ENCODE measurements at places on chromosomes 6 and 20.

DNA sequence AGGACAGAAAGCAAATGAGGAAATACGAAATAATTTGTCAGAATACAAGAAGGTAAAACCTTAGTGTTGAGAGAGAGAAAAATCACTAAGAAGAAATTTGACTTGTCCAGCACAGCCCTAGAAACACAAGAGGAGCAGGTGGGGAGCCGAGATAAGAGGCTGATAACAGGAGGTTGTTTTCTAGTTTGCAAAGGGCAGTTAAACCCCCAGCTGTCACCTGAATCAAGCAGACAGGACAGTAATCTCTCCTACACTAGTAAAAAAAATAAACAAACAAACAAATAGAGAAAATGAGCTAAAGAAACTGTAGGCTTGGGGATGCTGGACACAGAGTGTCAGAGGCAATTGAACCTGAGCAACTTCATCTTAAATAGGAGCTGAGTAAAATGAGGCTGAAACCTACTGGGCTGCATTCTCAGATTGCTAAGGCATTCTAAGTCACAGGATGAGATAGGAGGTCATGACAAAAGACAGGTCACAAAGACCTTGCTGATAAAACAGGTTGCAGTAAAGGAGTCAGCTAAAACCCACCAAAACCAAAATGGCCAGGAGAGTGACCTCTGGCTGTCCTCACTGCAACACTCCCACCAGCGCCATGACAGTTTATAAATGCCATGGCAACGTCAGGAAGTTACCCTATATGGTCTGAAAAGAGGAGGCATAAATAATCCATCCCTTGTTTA is 40.4 kb downstream of the FAM184A start:
- no peak for DNase-seq

DNA sequence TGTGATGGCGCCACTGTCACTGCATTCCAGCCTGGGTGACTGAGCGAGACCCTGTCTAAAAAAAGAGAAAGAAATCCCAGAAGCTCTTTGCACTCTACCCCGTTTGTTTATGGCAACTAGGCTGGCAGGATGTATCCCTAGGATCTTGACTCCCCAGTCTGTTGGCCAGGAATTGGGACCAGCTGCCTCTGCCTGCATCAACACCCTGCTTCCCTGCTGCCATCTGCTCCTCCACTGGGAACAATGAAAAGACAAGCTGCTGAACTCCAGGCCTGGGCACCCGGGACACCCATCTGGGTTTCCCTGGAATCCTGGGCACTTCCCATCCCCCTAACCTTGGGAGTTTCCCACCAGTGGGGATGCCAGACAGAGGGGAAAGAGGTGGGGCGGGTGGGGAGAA is 64.9 kb downstream of the CPNE5 start:
- no peak for DNase-seq

- DNase-seq = no peak
These were observed 14.5 kb upstream of the PI16 start for GRCh38 chr6:36940027-36940426.

GRCh38 chr6:139927236-139927635 is 552.8 kb upstream of the CITED2 start:
- no peak for DNase-seq

DNA sequence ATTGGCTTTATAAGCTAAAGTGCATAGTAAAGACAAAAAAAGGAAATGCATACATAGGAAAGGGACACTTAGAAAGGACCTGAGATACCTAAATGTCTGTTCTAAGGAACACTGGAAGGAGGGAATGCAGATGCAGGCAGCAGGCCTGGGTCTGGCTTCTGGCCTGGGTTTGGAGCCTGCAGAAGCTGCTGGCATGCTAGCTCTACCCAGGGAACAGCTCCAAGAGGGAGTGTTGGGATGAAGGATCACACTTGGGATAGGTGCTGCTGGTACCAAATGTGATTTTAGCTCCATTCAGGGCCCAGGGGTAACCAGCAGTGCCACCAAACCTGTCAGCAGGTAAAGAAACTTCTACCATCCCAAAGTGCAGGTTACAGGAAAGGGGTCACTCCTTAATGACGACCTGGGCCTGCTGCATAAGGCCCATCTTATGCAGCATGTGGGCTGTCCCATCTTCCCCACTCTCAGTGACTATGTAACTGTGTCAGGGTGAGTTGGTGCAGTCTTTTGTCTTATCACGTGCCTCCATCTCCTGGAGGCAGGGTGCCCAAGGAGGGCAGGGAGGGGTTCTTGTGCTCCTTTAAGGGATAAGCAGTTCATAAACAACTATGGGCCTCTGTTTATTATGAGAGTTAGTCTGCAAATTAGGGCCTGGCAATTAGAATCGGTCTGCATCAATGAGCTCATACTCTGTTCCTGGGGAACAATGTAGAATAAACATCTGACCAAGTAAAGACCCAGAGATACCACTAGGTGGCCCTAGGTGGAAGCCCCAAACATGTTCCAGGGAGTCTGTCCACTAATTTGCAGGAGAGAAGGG is 26.9 kb downstream of the DDX27 start:
- no peak for DNase-seq

- no peak for DNase-seq
These were observed 90.6 kb downstream of the PAX1 start for GRCh38 chr20:21796059-21796458.

DNA sequence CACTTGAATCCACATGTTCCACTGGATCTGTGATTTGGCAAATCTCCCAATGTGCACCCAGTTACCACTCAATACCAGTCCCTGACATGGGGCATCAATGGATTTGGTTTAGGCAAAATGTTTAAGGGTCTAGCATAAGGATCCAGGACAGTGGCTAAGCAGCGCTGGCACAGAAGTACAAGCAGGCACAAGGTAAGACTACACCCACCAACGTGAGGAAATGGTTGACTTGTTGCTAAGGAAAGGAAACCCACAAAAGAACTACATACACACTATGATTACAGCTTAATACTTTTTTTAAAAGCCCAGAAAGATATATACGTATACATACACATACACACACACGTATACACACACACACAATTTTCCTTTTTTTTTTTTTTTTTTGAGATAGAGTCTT is 79.0 kb downstream of the DNAAF9 start:
- no peak for DNase-seq

- DNase-seq = no peak
These were observed 11.8 kb downstream of the NINL start for GRCh38 chr20:25573288-25574251.

DNA sequence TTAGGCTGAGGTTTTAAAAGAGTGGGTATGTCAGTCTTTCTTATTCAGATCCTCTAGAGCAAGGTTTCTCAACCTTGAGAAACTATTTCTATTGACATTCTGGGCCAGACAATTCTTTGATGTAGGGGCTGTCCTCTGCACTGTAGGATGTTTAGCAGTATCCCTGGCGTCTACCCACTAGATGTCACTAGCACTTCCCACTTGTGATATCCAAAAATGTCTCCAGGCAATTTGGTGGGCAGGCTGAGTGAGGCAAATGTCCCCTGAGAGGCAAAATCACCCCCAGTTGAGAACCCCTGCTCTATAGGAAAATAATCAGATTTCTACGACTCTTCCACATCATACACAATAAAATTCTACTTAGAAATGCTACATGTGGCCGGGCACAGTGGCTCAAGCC is 7.7 kb upstream of the ZKSCAN8 start:
- DNase-seq = peak; percentile 10

DNA sequence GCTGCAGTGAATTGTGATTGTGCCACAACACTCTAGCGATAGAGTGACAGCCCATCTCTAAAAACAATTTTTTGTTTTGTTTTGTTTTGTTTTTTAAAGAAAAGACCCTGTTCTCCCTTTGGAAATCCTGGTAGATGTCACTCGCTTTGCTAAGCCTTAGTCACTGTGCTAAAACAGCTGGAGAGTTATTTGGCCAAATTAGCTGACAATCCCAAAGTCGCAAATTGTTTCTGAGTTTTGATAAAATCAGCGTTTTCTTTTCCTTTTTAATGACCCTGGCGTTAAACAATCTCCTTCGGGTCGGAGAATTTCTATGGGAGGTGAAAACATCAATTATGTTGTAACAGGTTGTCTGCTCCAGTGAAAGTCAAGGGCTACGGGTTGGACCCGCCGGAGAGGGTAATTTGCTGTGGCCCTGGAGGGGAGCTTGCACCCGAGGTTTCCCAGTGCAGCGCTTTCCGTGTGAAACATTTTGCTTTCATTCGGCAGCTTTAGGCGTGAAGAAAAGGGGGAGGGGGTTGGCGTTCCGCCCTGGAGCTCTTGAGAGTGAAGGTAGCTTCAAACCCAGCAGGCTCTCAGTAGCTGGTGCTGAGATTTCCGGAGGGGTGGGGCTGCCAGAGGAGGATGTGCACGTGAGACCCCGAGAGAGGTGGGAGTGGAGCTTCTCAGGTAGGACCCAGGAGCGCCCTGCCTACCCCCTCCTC is 296.6 kb downstream of the PHACTR1 start:
- DNase-seq = no peak

- DNase-seq = no peak
These were observed 1.0 kb upstream of the HELZ2 start for GRCh38 chr20:63574829-63575743.

- DNase-seq = no peak
These were observed 1.4 kb upstream of the KHDC1 start for GRCh38 chr6:73264446-73264845.

DNA sequence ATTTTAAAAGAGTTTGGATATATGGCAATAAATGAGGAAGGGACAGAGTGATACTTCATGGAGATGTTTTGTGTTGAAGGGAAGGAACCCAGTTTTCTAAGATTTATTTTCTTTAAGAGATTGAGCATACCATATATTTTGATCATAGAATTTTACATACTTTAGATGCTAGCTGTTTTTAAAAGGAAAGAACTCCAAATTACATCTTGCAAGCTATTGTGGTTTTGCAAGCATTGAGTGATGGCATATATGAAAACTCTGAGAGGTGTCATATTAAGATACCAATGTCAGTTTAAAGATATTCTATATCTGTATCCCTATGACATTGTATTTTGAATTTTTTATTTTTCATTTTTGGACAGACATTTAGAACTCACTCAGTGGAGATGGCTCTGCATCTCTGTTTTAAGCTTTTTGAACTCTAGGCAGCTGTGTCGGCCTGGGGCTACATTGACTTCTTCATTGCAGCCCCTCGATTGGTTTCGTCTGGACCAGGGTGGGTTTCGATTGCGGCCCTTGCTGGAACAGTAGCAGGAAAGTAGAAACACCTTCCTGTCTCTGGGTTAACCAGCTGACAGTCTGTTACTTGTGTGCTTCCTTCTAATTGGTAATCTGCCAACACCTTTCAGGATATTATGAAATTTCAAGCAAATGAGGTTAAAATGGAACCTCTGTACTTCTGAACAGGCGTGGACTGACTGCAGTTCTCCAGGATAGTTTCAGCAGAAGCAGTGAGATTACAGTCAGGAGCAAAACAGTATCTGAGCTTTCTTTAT is 14.0 kb downstream of the IGF2R start:
- no peak for DNase-seq

- DNase-seq = no peak
These were observed 135.1 kb upstream of the CNR1 start for GRCh38 chr6:88301256-88301655.

DNA sequence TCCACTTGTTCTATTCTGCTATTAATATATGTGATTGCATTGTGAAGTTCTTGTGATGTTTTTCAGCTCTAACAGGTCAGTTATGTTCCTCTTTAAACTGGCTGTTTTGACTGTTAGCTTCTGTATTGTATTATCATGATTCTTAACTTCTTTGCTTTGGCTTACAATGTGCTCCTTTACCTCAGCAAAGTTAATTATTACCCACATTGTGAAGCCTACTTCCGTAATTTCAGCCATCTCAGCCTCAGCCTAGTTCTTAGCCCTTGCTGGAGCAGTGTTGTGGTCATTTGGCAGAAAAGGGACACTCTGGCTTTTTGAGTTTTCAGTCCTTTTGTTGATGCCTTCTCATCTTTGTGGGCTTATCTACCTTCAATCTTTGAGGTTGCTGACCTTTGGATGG is 440.2 kb downstream of the TBC1D32 start:
- DNase-seq = no peak

GRCh38 chr6:15817100-15817499 is 154.3 kb upstream of the DTNBP1 start:
- DNase-seq = no peak

GRCh38 chr20:59015812-59016711 is 3.2 kb upstream of the TUBB1 start:
- DNase-seq = no peak

GRCh38 chr6:68400396-68400795 is 234.7 kb upstream of the ADGRB3 start:
- DNase-seq = no peak

DNA sequence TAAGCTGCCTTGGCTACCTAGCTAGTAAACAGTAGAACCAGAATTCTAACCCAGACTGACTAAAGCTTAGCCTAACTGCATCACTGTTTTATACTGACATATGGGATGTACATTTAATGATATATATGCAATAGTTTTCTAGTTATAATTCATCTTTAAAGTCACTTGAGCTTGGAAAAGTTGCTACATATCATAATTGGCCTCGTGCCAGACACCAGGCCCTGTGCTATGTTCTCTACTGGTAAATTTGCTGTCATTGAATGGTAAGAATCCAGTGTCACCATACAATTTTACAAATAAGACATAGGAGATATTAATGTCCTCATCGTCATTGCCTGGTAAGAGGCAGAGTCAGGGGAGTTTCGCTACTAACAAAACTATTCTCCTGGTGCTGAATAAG is 396.8 kb downstream of the CDKAL1 start:
- DNase-seq = no peak

GRCh38 chr6:42040856-42041480 is 9.4 kb upstream of the TAF8 start:
- no peak for DNase-seq

GRCh38 chr20:45840700-45841198 is 7.2 kb downstream of the SNX21 start:
- DNase-seq = no peak

GRCh38 chr6:54238396-54238795 is 69.8 kb upstream of the TINAG start:
- DNase-seq = no peak

- no peak for DNase-seq
These were observed 105.5 kb downstream of the HUS1B start for GRCh38 chr6:551405-551804.

DNA sequence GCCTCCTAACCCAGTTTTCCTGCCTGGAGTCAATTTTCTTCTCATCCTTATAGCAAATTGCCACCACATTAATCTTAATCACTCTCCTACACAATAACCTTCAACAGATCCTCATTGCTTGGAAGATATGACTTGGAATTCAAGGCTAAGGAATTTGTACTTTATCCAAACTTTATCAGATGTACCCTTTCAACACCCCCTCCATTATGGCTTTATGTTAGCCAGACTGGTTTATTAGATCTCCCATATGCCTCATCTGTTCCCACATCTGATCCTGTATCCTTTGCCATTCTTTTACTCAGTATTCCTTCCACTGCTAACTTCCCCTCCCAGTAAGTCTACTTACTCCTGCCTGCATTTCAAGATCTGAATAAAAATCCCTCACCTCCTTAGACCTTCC is 4.0 kb upstream of the FRK start:
- DNase-seq = no peak

- no peak for DNase-seq
These were observed 260.9 kb downstream of the NKAIN2 start for GRCh38 chr6:124064317-124065113.

Data from NCI-H2081 treated with DMSO at 0.1 percent for 48 hours (cell line).